HCT116 (cell line): ENCODE measurements at places on chromosomes 2 and 18.

DNA sequence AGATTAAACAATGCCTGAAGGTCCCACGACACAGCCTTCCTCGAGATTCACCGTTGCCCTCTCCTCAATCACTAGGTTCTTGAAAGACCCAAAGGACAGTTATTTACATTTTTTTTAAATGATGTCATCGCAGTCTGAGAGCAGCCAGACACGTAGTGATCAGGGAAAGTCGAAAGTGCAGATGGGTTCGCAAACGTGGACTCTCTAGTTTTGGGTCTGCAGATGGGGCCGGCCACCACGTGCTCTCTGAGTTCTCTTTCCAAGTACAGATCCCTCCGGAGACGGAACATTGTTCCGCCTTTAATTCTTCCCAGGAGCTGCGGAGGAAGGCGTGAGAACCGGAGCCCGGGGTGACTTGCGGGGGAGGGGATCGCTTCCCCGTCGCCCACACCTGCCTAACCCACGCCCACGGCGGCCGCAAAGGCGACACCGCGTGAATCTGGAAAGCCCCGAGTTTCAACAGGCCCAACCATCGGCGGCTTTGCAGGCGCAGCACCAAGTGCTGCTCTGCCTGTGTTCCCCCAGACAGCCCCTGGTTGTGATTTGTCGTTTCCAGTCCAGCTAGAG is 54.3 kb downstream of the PKDCC start:
- no peak for DNase-seq

DNA sequence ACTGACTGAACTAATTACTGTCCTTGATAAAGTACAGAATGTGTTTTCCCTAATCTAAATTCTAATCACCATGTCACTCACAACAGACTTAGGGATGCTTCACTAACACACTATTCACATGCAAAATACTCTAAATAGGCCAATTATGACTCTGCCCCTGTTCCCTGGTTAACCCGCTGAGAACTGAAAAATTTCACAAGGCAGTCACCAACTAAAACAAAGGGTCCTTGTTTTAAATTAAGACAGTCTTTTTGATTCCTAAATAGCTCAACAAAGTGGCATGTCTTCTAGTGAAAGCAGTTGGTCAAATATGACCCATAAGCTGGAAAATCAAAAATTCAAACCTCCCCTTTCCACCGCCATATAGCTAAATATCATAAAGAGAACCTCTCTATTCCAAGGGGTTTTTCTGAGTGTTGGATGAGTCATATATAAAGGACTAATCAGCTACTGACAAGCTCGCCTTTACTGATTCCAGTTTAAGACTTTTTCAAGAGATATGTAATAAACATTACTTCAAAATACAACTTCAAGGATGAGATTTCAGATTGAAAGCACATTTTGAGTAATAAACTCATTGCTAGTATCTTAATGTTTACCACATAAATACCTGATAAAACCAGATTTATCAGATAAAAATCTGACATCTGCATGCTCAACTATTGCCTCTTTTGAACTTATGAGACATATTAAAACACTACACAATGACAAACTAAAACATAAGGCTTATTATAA is 235.8 kb downstream of the TCF4 start:
- DNase-seq, result no peak

DNA sequence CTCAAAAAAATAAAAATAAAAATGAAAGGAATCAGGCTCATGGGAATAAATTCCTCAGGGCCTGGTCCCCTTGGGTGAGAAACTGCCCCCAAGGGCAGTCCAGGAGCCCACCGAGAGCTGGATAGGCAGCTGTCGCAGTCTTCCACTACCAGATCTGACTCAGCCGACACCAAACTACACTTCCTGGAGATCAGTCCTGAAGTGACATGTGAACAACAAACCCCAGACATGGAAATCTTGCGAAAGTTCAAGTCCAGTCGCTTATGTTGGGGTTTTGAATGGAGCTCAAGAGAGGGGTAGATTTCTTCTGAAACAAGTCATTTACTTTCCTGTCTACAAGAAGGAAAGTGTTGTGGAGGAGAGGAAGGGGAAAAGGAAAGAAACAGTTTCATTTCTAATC is 12.9 kb downstream of the ADCY3 start:
- DNase-seq, result no peak

DNA sequence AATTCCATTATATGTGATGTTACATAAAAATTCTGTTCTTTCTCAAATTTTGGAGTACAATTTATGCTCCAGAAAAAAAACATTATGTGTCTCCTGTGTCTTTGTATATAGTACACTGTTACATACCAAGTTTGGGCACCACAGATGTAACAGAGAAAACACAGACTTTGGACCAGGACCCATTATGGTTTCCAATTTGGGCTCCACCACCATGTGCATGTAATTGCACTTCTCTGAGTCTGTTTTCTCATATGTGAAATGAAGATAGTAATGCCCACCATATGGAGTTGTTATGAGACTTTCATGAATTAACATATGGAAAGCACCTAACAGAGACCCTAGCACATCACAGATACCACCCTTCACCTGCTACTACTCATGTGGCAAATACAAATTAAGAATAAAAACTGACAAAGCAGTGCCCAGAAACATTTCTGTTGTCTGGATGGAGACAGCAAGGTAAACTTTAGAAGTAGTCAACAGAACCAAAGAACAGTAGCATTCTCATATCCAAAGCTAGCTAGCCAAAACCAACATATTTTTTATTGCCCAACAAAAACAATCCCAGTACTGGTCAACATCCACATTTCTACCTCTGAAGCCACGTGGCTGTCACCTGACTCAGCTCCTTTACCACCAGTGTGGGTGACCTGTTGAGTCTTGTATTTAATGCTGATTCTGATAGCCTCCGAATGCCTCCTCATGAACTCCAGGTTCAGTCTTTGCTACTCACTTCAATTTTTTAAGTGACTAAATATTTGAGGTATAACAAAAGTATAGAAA is 42.9 kb downstream of the ANTXR1 start:
- DNase-seq, result no peak

DNA sequence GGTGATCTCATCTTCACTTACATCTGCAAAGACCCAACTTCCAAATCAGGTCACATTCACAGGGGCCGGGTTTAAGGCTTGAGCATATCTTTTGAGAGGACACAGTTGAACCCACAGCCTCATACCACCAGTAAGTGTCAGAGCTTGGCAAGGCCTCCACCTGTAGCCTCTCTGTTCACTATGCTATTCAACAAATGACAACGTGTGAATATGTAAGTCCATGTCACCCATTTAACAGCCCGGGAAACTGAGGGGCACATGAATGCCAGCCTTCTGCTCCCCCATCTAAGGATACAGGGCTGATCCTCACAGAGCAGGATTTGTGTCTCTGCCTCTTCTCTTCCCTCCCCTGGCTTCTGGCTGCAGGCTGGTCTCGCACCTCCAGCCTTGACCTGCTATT is 3.5 kb upstream of the KCNF1 start:
- DNase-seq, result no peak

- DNase-seq, result no peak
Observed at GRCh38 chr2:177088529-177088928, 124.1 kb upstream of the HNRNPA3 start.
